ENCODE measurements at places on chromosomes 1 and 21.
A peak's percentile ranks its signal among the peaks of the same experiment; 100 is the strongest.

DNA sequence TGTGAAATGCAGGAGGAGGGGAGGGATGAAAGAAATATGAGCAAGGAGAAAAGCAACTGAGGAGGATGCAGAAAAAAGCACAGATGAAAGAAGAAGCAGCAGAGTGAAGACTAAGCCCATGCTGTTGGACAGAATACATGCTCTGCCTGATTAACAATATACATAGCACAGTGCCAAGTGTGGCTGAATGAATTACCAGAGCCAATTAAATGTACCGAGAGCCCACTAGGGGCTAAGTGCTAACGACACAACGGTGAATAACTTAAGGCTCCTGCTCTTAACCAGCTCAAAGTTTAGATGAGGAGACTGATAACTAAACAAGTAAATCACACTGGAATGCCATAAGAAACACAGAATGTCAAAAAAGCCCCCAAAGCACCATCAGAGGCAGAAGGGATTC, 15.6 kb downstream of the CADM3 start:
- no peak for DNase-seq

DNA sequence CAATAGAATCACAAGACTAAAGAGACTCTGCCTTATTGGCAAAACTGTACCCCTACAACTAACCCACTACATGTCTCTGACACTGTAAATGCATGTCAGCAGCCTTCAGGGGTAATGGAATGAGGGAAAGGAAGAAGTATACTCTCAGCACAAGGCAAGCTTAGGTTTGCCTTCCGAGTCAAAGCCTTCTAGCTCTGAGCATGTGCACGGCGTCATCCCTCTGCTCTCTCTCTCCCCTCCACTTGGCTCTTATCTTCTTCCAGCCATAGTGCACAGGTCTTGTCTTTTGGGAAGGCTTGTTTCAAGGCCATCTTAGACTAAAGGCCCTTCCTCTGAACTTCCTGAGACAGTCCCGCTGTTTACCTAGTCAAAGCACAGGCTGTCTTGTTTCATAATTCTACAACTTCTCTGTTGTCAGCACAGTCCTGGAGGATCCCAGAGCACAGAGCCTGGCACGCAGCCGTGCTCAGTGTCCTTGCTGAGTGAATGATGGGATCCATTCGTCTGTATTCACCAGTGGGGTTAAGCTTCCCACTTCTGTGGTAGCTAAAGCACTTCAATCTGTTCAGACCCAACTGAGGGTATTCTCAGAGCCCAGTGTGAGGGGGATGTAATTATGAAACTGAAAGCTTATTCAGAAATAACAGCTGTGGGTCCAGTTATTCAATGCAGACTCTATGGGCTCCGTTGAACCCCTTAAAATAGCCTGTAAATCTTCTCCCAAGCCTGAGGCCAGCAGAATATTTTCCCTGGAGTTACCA, 166.5 kb upstream of the PLD5 start:
- DNase-seq, result no peak

- DNase-seq, result no peak
These were observed 91.5 kb upstream of the ETS2 start for GRCh38 chr21:38714039-38714817.

DNA sequence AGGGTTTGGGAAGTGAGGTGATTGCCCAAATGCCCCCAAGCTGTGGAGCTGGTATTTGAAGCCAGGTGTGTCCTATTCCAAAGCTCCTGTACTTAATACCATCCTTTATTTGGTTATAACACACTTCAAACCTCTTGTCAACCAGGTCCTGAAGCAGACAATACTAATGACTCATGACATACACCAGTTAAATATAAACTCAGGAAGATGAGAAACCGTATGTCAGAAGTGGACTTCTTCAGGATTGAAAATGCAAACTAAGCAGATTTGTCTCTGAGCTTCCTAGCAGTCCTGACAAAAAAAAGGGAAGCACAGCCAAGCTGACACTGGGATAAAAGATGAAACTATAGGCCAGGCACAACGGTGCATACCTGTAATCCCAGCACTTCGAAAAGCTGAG, 70.6 kb downstream of the ALPL start:
- DNase-seq, result no peak

DNA sequence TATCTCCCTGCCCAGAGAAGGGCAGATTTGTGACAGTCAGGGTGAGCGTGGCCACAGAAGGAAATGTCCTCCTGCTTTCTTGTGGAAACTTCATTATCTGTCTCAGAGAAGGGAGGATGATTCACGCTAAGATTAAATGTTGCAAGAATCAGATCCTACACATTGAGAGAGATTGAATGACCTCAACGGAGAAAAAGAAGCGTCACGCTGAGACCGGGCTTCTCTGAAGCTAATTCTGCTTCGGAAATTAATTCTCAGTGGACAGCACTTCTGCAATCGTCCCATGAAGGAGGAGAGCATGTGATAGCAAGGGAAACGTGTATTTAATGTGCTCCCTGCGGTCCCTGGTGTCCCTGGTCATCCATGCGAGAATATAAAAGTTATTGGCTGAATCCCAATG, 19.8 kb upstream of the C1orf21 start:
- DNase-seq, result no peak

DNA sequence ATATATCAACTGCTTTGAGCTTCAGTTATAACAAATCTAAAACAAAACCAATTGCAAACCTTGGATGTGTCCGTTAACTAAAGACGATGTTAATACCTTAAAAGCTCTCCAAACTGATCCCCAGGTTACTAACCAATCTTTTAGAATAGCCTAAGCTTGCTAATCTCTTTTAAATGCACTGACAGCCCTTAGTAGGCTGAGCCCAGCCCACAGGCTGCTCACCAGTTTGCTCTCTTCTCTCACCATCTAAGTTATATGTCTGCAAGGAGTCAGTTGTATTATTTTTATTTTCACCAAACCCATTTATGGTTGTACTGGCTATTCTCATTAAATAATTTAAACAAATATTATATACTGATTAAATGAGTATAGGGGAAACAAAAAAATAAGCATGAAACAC, 199.5 kb downstream of the ADGRL2 start:
- DNase-seq, result no peak

- DNase-seq, result no peak
These were observed 1.9 kb downstream of the C1orf162 start for GRCh38 chr1:111475701-111476100.

DNA sequence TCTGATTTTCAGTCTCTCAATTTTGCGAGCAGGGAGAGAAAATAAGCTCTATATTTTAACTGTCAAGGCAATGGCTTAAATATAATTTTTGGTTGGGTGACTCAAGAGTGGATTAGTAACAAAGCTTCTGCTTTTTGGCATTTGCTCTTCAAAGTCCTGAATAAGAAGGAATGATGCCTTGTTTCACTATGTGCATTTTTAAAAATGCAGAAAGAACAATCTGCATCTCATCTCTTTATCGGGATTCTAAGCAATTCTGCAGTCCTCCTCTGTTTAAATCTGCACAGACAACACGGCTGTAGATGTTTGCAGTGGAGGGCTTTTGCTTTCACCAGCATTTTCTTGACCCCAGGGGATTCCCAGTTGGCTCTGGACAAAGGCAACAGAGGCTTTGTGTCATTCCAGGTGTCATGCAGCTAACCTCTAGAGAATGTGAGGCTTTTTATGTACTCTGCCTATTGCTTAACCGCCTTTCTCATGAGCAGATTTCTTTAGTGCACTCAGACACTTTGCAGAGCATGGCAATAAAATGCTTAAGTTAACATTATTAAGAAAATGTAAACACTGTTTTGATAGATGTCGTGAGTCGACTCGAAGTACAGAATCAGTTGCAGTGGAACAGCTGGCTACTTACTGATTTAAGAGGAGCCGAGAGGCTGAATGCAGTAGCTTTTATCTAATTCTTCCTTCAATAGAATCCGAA, 783.2 kb upstream of the NEGR1 start:
- DNase-seq, result no peak

DNA sequence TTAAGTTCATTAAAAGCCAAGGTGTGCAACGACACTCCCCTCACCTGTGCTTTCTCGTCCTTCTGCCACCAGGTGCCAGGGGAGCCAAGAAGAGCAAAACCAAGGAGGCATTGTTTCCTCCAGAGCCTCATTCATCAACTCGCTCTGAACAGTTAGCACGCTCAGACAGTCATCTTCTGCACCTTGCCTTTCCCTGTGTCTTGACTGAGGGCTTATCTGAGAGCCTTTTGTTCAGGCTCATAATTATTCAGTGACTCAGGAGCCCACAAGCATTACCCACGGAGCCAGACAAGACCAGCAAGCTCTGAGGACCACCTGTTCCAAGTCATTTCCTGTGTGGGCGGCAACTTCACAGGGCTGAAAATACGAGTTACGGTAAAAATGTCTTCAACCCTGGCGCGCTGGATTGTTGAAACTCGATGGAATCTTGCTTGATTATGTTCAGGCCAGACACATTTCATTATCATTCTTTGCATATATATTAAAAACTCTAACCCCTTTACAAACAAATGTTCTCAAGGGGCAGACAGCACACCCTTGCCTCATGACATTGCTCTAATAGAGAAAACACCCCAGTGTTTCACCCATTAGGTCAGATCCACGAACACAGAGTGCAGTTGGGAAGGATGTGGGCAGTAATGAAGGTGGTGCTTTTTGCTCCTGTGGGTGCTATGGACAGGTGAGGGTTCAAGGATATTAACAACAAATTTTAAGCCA, 89.7 kb upstream of the RUNX1 start:
- DNase-seq, result peak; percentile 100

- no peak for DNase-seq
These were observed 3.6 kb downstream of the CRTC2 start for GRCh38 chr1:153954826-153955225.

- peak; percentile 33 for DNase-seq
These were observed 29.0 kb downstream of the MRPL39 start for GRCh38 chr21:25578056-25578961.

GRCh38 chr1:91697416-91697815, 188.5 kb downstream of the TGFBR3 start:
- no peak for DNase-seq

DNA sequence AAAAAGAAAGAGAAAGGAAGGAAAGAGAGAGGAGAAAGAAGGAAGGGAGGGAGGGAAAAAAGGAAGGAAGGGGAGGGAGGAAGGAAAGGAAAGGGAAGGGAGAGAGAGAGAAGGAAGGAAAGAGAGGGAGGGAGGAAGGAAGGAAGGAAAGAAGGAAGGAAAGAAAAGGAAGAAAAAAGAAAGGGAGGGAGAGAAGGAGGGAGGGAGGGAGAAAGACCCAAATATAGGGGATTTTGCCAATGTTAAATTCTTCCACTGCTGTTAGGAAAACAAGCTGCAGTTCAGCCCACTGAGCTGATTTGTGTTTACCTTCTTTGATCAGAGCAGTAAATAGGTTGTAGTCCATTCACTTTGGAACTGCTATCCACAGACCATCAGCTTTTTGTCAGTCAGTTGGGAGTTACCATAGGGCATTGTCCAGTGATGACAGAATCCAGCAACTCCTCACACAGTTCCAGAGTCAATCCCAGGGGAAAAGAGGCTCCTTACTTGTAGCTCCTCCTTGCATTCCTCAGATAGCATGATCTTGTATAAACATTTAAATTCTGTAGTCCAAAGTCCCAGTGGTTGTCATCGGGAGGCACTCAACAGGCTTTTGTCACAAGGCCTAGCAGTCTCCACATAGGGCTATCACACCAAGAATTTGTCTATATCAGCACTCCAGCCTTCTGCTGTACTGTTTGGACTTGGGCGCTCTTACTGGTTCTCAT, 13.5 kb upstream of the PPP1R8 start:
- peak; percentile 20 for DNase-seq

DNA sequence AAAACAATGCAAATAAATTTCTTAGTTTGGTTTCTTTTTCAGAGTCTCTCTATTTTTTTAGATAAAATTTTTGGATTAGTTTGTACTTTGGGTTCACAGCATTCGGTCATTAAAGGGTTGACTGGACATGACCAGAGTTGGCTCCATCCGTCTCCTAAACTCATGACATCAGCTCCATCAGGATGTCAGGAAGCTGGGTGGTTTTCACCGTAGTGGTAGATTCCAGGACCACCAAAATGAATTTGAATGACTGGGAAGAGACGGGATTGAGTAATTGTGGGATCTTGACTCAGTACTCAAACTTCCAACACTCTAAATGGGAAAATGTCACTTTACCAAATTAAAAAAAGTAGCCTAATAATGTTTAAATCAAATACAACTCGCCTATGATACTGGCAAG, 279.2 kb upstream of the DUSP10 start:
- peak; percentile 41 for DNase-seq

- peak; percentile 99 for DNase-seq
These were observed 13.7 kb downstream of the DHRS3 start for GRCh38 chr1:12604114-12604874.

DNA sequence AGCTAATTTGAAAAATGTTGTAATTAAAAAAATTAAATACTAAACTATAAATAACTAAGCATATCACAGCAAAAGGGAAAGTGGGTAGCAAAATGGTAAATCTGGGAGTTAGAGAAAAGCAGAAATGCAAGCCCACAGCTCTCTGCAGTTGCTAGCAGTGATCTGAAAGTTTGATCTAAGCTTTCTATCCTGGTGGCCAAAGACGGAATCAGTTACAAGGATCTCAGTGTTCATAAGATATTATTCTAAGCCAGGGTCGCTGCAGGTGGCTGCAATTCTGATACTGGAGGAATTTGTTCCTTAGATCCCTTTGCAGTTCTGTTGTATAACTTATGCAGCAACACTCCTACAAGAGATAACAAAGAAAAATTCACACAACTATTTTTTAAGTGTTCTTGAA, 363.7 kb downstream of the SETD4 start:
- DNase-seq, result no peak

- DNase-seq, result no peak
These were observed 1.3 kb downstream of the MEF2D start for GRCh38 chr1:156499194-156499841.

DNA sequence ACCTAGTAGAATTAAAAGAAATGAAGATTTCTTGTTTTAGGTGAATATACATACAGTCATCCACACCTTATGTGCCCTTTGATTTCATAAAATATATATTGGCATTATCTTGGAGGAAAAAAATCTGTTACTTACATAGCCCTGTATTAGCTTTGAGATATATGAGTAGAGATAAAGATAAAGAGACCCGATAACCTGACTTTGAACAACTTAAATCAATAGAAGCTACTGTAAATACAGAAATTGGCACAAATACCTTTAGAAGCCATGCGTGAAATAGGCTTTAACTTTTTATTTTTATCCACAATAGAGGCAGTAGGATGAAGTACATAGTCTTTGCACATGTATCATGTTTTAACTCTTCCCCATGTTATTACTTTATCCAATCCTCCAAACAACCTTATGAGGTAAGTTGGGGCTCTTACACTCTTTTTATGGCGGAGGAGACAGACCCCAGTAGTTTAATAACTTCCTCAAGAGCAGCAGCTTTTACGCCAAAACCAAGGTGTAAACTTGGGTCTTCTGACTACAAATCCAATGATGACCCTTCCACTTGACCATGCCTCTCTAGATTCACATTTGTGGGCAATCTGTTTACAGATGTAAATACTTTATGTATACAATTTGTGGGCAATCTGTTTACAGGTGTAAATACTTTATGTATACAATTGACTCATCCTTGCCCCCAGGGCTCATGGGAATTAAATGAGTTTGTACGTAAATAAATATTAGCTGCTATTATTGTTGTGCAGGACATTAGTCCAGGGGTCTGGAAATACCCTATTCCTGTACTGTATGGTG, 2.1 kb downstream of the CD55 start:
- DNase-seq, result no peak

GRCh38 chr1:72845381-72845780, 563.0 kb upstream of the NEGR1 start:
- DNase-seq, result peak; percentile 1
